ENCODE measurements at places on chromosomes 6 and 20.

GRCh38 chr20:37418591-37419109, 72.7 kb downstream of the SRC start:
- DNase-seq: no peak

GRCh38 chr6:8131265-8131897, 29.0 kb upstream of the EEF1E1 start:
- peak; percentile 82 for DNase-seq

DNA sequence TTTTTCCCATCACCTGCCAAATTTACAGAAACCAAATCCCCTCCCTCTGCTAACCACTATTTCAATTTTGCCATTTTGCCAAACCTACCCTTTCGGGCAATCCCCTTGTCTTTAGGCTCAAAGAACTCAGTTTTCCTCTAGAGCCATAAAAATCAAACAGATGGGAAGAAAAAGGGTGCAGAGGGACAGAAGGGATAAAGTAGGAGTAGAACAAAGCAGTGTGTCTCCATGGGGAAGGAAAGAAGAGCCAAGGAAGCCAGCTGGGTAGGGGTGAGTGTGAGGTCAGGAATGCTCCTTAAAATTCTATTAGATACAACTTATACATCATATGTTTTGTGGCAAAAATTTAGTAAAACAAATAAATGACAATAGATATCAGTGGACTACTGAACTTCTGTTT, 316.5 kb downstream of the BTBD9 start:
- DNase-seq: no peak

DNA sequence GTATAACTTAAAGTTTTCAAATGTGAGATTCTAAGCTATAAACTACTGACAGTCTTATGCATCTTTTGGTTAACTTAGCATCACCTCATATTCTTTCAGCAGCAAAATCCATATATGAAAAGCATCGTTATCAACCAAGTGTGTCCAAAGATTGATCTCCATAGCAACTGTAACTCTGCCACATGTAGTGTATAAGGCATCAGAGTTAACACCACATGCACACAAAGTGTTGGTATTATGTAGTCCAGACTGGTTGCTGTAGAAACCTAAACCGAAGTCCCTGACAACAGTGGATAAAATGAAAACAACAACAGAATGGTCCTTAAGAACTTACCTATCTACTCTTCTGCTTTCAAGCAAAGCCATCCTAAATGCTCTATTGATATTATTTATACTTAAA, 39.6 kb downstream of the PDSS2 start:
- peak; percentile 74 for DNase-seq

GRCh38 chr6:32329141-32329540, 42.6 kb downstream of the TSBP1 start:
- no peak for DNase-seq

GRCh38 chr20:12108846-12109245, 191.2 kb downstream of the BTBD3 start:
- no peak for DNase-seq

DNA sequence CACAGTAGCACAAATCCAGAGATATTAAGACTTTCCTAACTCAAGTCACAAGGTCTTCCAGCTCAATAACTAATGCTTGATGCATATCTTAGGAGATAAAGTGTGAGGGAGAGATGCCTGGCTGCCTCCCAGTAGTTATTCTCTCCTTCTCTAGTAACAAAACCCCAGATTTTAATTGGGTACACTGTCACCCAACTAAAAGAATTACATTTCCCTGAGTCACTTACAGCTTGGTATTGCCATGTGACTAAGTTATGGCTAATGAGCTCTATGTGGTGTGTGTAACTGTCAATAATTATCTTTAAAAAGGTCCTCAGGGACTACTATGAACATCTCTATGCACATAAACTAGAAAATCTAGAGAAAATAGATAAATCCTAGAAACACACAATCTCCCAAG, 32.0 kb downstream of the KIF6 start:
- DNase-seq: no peak

GRCh38 chr20:25195962-25196785, 662 bp downstream of the ENTPD6 start:
- DNase-seq: peak; percentile 89

GRCh38 chr6:143333081-143333480, 117.4 kb downstream of the ADAT2 start:
- no peak for DNase-seq

DNA sequence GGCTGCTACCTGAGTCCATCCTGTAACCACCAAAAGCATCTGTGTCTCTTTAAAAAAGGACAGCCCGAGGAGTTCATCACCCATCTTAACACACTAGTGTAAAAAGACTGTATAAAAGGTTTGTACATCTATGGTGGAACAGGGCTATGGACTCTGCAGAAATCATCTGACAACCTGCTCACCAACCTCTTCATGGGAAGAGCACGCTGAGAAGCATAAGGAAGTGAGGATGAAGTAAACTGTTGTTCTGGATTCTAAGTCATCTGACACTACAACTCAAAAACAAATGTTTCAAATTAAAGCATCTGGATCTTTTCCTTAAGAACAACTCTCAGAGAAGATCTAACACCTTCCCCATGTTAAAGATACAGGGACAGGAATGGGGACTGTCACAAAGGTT, 5.4 kb downstream of the IFNGR1 start:
- no peak for DNase-seq

DNA sequence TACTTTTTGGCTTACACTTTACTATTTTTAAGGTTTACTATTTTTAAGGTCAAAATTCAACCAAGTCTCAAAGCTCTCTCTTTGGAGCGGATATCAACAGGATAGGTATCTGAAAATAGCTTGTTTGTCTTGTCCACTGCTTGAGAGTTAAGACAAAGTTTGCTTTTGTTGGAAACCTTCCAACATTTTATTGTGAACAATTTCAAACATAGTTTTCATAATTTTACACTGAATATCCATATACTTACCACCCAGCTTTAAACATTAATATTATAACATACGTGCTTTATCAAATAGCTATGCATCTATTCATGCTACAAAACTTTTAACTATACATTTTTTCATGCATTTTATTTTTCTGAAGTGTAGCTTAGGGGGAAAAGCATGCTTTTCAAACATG, 109.9 kb downstream of the FYN start:
- DNase-seq: no peak

DNA sequence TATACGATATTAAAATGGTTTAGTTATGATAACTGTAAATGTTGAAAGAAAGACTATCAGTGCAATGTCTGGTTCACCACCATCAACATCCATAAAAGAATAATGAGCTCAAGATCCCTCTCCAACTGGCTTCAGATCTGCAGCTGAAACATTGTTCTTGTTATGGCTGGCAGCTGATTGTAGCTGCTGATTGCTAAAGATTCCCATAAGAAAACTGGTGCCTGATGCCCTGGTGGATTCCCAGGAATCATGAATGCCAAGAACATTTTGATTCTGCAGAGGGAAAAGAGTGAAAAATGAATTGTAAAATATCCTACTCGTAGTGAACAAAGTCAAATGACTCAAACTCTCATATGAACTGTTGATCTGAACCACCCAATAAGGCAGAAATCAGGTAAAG, 1160.2 kb downstream of the EPHA7 start:
- DNase-seq: no peak

- DNase-seq: no peak
These were observed 124.3 kb downstream of the GRM1 start for GRCh38 chr6:146153040-146153758.

- DNase-seq: no peak
These were observed 46.0 kb downstream of the PHIP start for GRCh38 chr6:79031821-79032590.

DNA sequence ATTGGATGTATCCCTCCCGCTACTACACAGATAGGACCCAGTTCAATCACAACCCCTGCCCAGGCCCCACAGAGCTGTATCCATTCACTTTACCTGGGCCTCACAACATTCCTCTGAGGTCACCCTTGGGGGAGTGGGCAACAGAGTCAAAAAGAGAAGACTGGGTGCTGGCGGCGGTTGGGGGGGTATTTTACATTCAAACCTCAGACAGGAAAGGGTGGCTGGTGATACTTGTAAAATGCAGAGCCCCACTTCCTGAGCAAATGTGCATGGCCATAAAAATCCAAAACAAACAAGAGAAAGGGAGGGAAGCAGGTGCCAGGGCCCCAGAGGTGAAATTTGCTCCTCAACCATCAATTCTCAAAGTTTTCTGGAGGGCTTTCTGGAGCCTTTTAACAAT, 3.5 kb downstream of the LRFN2 start:
- DNase-seq: peak; percentile 45

DNA sequence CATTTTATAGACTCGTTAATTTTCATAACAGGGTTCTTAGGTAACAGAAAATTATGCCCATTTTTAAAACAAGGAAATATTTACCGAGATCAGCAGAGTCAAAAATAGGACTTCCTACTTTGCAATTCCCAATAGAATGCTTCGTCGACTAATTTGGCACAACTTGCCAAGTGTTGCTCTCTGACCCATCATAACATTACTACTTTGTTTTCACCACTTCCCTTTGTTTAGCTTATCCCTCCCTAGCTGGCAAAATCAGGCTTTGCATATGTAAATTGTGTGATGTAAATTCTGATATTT, 914 bp upstream of the RANBP9 start:
- peak; percentile 36 for DNase-seq

DNA sequence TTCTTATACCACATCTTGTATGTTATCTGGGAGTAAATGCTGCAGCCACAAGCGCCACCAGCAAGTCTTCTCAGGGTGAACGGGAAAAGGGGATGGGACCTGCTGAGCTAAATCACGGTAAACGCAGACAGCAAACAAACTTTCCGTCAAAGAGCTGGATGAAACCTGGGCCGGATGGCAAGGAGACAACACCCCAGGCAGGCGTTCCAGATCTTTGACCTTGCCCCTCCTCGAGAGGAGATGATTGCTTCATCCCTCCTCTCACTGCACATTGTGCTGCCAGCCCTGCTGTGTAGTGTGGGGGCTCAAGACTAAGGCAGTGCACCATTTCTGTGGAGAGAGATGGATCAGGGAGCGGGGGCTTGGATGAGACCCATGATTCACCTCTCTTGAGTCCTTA, 9.8 kb downstream of the RAET1E start:
- no peak for DNase-seq

DNA sequence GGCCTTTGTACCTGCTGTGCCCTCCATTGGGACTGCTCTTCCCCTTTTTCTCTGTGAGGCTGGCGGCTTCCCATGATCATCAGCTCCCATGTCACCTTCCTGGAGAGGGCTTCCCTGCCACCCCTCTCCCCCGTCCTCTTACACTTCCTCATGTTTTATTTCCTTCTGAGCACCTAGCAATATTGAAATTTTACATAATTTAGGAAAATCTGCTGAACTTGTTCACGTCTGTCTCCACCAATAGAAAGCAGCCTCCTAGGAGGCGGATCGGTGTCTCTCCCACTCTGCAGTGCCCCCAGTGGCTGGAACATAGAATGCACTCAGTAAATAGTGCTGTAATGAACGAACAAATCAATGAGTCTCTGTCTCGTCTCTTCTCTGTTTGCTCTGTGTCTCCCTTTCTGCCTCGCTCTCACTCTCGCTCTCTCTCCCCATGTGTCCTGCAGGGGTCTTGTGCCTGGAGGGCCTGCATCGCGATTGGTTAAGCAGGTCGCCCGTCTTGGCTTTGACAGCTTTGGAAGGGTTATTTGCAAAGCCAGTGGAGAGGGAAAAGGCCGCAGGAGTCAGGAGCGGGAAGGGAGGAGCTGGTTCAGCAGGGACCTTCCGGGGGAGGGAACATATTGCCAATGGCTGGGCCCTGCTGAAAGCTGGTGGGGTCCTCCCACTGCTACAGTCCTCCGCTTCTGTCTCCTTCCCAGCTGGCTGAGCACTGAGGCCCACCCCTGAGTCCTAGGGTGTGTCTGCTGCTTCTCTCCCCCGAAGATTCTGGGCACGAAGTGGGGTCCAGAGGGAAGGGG, 12.1 kb upstream of the OCSTAMP start:
- peak; percentile 93 for DNase-seq

GRCh38 chr6:24517659-24518543, 23.1 kb downstream of the ALDH5A1 start:
- peak; percentile 79 for DNase-seq

DNA sequence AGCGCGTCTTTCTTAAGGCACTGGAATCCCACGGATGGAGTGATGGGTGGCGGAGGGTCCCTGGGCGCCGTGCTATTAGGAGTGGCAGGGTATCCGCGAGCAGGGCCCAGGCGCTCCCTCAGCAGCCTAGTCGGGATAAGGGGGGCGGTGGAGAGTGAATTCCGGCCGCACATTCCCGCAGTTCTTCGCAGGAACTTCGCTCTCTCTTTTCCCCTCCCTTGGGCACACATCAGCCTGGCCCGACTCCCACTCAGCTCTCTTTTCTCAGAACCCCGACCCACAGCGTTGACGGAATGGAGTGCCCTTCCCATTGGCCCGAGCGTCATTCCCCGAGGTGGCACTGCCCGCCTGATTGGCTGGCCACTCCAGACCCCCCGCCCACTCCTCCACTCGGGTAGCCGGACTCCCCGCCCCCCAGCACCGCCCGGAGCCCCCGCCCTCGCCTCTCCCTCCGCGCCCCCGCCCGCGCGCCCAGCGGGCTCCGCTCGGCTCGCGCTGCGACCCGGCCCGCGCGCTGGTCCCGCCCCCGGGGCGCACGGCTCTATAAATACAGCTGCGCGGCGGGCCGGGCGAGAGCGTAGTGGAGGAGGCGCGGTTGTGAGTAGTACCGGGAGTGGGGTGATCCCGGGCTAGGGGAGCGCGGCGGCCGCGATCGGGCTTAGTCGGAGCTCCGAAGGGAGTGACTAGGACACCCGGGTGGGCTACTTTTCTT, at the start of gene ID4:
TSS of gene ID4 (plus strand) at position 572 of the 712 bp plus-strand sequence. CDS start 385 bp downstream, outside the sequence.
- DNase-seq: peak; percentile 95

GRCh38 chr20:48563191-48563870, 264.5 kb downstream of the PREX1 start:
- DNase-seq: no peak

DNA sequence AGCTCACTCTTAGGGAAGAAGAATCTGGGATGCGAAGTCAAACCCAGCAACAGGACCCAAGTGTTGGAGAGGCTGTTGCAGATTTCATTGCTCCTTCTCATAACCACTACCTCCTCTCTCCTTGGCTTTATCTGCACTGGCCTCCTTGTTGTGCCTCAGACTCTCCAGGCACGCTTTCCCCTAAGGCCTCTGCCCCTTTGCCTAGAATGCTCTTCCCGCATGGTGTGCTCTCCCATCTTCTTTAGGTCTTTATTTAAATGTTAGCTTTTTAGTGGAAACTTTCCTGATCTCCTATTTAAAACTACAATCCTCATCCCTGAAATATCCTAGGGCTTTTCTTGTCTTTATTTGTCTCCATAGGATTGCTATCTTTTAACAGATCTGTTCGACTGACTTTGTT, 94.9 kb upstream of the TMEM30A start:
- DNase-seq: no peak

GRCh38 chr6:9503111-9503761, 911.6 kb downstream of the TFAP2A start:
- DNase-seq: no peak

DNA sequence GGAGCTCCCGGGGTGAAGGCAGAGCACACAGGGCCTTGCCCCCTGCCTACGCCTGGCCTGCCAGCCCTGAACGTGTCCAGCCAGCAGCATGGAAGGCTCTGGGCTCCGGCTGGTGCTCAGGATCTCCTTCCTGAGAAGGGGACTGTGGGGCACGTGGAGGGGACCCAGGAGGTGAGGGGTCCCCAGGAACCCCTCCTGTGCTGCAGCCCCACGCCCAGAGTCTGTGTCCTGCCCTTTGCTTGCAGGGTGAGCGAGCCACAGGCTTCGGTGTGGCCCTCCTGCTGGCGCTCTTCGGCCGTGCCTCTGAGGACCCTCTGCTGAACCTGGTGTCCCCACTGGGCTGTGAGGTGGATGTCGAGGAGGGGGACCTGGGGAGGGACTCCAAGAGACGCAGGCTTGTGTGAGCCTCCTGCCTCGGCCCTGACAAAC, 22.3 kb downstream of the NPEPL1 start:
- no peak for DNase-seq

- no peak for DNase-seq
These were observed 21.3 kb downstream of the GRM1 start for GRCh38 chr6:146050168-146050567.
